ENCODE measurements at places on chromosomes 12 and 14. TPM values are rescaled to one million over a fixed set of nuclear protein-coding genes. Genes with fewer than 3 reads are reported as not detected.
A peak's percentile ranks its signal among the peaks of the same experiment; 100 is the strongest.

DNA sequence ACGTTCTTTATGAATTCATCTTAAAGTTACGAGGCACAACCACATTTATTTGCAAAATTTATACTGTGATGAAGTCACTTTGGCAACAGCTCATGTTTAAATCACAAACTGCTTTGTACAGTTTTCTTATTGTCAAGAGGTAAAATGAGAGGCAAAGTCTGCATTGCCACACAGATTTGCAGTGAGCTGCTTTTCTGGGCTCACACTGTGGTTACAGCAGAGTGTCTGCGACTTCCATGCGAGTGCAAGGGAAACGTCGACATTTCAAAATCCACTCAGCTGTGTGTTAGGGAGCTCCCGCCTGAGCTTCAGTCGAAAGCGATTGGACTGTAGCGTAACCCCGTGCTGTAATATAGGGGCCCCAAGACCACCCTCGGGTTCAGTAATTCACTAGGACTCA is 13.0 kb downstream of the MTA1 start:
- DNase-seq, result no peak

- DNase-seq, result no peak
Measured at GRCh38 chr12:56884421-56884820, 49.8 kb downstream of the SDR9C7 start.

GRCh38 chr12:107355004-107355565 is 261.7 kb upstream of the CRY1 start:
- DNase-seq, result no peak

- DNase-seq, result no peak
Measured at GRCh38 chr12:68609998-68610369, 715 bp upstream of the RAP1B start.

DNA sequence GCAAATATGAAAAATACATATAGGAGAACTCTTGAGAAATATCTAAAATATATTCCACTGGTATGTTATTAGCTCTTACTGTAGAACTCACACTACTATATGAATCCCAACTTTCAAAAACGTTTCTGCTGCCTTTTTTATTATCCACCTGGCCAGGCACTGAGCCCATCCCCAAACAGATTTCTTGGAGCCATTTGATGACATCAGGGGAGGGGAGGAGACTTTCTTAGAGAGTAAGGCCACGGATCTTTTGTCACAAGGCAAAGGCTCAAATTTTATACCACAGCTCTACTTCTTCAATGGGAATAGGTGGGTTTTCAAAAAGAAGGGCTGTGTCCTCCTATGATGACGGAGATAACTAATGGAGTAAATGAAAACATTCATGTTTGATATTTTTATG is 83.0 kb downstream of the SLC25A21 start:
- DNase-seq, result no peak

DNA sequence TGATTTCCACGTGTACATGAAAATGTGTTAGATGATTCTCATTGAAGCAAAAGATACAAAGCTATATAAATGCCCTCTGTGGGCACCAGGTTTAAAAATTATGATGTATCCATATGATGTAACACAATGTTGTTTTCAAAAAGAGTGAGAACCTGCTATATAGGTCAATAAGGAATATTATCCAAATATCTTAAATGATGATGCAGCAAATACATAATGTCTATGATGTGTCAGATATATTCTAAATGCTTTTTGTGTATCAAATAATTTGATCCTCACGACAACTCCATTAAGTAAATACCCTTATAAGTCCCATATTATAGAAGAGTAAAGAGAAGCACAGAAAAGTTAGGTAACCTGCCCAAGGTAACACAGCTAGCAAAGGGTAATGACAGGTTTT is 393.0 kb upstream of the DCN start:
- no peak for DNase-seq

GRCh38 chr12:41681898-41682297 is 462.8 kb downstream of the GXYLT1 start:
- DNase-seq, result peak; percentile 13

GRCh38 chr12:72869024-72869423 is 596.9 kb downstream of the TRHDE start:
- no peak for DNase-seq

DNA sequence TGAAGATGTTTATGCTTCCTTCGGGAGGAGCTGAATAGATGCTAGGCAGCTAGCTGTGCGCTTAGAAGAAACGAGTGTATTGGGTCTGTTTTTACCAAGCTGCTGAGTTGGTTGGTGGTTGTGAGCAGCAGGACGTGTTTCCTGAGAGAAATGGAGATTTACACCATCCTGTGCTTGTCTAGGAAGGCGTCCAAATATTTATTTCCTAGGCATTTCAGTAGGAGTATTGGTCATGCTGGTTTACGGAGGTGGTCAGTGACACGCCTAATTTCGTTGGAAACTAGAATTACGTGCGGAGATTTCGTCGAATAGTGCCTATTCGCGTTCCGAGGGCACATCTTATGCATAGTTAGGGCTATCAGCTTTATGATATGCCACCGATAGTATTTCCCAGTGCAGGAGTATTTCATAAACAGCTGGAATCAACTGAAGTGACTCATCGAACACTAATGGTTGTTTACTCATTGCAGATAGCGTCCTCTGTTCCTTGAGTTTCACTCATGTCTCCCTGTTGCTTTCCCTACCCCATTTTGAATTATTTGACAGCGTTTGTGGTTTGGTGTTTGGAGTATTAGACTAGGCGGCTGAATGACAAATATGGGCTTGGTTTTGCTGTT is 780 bp downstream of the TBC1D15 start:
- DNase-seq, result peak; percentile 19

DNA sequence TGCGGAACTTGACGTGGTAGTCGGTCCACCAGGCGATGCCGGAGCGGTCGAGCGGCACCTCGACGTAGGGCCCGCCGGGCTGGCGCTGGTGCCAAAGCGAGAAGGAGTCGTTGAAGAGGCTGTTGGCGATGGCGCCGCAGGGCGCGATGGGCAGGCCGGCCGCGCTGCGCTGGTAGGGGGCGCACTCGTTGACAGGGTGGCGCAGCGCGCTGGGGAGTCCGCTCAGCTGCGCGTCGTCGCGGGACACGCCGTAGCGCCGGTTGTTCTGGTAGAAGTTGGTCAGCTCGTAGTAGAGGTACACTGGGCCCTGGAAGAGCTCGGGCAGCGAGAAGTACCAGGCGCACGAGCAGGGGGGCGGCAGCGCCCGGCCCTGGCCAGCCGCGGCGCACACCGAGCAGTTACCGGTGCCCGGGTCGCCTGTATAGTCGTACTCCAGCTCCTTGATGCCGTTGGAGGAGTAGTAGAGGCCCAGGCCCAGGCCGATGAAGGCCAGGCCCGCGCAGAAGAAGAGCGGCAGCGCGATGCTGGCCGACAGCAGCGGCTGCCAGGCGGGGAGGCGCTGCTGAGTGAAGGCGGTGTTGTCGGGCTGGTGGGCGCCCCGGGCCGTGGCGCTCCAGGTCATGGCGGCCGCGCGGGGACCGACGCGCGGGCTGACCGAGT is 482 bp downstream of the TMEM30B start:
- peak; percentile 87 for DNase-seq

- no peak for DNase-seq
Measured at GRCh38 chr12:43462080-43462479, 89.9 kb downstream of the ADAMTS20 start.

DNA sequence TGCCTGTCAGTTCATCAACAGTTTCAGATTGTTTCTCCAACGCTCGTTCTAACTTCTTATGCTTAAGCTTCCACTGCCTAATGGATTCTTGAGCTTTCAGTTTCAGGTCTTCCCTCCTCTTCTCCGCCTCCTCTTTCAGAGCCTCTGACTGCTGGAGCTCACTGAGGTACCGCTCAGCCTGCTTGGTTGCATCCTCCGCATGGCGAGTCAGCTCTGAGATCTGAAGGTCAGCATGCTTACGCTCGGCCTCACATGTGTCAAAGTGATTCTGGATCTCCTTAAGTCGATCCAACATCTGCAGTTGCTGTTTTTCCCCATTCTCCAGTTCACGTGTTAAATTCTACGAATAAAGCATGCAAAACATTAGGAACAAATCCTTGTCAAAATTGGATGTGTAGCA is 148.8 kb downstream of the CEP128 start:
- no peak for DNase-seq

The RALGAPA1 gene
- total RNA-seq, result 28.2 TPM

The TARBP2 gene
- 21.8 TPM for total RNA-seq

Measured in Calu3 (cell line).